HCEC 1CT (cell line): ENCODE measurements at places on chromosomes 3 and 15.

GRCh38 chr3:9250236-9250635 is 790 bp upstream of the SRGAP3 start:
- DNase-seq = no peak

DNA sequence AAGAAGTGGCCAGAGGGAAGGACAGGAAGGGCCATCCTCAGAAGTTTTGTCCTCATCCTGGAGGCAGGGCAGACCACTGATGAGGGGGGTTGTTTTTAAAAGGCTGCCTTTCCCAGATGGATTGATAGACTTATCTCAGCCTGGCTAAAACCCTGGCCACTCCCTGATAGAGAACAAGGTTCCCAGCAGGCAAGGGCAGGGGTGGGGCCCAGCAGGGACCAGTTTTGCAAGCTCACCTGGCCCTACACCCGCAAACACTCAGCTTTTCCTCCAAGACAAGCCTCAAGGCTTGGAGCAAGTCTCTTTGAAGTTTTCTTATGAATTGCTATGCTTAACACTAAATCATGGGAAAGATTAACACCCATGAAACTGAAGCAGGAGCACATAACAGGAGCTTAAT is 9.1 kb downstream of the LIPC start:
- no peak for DNase-seq

DNA sequence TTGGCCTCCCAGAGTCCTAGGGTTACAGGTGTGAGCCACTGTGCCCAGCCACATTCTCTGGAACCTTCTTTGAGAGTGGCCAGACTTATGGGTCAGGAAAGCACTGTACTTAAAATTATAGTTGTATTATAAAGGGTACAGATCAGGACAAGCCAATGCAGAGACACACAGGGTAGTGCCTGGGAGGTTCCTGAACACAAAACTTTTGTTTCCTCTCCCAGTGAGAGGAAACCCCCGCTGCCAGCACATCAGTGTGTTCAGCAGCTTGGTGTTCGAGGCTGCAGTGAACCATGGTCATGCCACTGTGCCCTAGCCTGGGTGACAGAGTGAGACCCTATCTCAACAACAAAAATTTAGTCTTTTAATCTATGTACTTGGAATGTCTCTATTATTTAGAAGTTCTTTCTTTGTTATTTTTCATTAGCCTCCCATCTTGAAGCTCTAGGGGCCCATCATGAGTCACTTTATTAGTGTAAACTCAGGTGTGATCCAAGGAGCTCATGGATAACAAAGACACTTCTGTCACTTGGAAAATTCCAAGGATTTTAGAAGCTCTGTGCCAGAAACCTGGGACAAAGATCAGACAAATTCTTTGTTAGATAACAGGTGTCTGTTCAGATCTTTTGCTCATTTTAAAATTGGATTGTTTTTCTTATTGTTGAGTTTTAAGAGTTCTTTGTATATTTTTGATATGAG is 7.8 kb downstream of the BLOC1S6 start:
- no peak for DNase-seq

GRCh38 chr3:52494445-52494844 is 693 bp upstream of the STAB1 start:
- no peak for DNase-seq

DNA sequence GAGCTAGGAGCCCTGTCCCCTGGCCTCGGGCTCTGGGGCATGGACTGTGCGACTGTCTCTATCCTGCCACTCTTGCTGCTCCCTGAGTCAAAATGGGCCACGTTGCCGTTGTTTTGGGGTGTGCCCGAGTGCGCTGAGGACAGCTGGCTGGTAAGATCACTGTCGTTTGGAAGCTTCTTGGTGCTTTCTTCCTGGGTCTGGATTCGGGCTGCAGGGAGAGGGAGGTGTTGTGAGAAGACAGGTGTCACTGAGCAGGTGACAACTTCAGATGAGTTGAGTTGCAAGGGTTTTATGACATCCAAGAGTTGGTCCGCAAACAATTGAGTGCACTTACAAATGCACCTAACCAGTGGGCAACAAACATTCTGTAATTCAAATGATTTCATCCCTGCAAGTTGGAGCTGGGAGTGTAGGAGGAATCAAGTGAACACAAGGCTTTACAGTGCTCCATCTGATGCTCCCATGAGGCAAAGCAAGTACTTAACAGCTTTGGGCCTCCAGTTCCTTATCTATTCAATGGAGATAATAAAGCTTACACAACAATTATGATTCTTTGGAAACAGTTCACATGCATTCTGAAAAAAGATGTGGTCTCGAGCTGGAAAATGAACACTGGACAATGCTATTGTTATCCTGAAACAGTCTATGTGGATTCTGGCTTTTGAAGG is 11.0 kb upstream of the STARD5 start:
- no peak for DNase-seq

- peak; percentile 51 for DNase-seq
Measured at GRCh38 chr3:191775451-191776233, 314.7 kb downstream of the PYDC2 start.

- DNase-seq = peak; percentile 62
Measured at GRCh38 chr15:57541805-57542504, 49.7 kb upstream of the MYZAP start.

GRCh38 chr3:170962411-170962810 is 54.0 kb upstream of the EIF5A2 start:
- DNase-seq = no peak

- peak; percentile 75 for DNase-seq
Measured at GRCh38 chr3:119149484-119149883, 3.5 kb downstream of the TEX55 start.
